ENCODE measurements at places on chromosomes 2 and 18. TPM values are rescaled to one million over a fixed set of nuclear protein-coding genes. Genes with fewer than 3 reads are reported as not detected.

The SLC30A3 gene
- not detected for total RNA-seq

- DNase-seq: no peak
Measured at GRCh38 chr2:158489366-158490112, 32.8 kb downstream of the PKP4 start.

DNA sequence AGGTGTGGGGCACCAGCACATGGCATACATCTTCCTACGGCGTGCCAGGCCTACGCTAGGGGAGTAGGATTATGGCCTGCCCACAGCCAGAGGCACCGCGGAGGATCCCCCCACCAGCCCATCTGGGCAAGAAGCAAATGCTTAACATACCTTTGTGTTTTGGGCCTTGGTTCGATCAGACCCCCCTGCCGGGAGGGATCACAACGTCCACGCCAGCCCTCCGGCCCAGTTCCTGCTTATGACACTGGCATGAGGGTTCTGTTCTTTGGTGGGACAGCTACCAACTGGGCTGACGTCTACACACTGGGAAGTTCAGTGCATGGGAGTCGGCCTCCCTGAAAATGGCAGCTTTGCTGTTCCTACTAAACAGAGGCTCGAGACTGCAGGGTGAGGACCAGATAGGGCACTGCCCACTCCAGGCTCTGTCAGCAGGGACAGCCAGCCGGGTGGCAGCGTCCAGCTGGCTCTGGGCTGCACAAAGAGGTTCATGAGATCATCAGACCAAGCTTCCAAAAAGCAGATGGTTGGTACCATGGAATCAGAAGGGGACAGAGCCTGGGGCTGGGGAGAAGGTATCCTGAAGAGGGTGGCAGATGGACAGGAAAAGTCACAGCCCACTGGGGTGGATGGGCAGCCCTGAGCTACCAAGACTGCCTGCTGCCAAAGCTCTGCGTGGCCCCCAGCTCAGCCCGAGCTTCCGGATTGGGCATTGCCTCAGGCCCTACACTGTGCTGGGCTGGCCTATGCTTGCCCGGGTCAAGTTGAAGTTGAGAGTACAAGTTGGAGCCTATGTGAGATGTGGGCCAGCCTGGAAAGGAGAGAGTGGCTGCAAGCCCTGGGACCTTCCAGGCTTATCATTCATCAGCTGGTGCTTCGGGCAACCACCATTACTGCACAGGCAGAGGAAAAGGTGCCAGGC lies 61.7 kb upstream of the TEX51 start:
- no peak for DNase-seq

- no peak for DNase-seq
Measured at GRCh38 chr2:14761118-14761517, 128.6 kb downstream of the LRATD1 start.

DNA sequence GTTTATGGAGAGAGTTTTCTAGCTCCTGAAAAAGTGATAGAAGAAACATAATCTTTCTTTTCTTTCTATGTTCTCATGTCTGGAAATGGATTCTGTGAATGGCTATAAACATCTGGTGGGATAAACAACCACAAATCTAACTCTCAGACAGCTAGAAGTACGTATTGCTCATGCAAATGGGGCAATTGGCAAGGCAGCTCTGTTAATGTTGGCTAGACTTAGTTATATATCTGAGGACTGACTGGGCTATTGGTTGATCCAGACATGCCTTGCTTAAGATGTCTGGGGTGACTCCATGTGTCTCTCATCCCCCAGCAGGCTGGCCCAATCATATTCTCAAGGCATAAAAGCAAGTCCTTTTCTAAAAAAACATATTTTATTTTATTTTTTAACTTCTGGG lies 939.2 kb upstream of the NRXN1 start:
- peak; percentile 19 for DNase-seq

DNA sequence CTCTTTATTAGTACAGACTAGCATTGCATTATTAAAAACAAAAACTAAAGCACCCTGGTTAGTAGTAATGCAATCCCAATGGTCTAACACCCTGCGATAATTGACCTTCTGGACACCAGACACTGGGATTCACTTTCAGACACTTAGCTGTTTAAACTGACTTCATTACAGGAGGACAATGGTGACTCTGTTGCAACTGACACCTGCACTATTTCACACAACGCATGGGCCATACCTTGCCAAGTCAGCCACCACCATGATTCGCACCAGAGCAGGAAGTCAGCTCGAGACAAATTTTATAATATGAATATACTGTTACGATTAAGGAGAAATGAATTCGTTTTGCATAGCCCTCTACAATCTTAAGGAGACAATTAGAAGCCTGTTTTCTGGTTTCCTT lies 150.7 kb downstream of the MEIS1 start:
- no peak for DNase-seq

DNA sequence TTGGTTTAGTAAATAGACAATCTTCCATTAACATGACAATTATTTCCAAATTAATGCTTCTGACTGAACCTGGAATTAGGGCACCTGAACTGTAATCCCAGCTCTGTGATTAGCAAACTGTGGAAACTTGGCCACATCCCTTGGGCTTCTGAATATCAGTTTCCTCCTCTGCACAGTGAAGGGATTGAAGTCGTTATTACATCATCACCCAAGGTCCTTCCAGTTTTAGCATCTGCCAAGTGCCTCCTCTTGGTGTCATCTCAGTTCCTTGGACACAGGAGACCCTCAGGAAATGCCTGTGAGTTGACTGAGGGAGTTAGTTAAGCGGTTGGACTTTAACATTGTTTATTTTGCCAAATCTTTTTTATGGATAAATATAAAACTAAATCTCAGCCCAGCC lies 64.8 kb downstream of the MOGAT1 start:
- DNase-seq: peak; percentile 50

The DPP4 gene
- 39.9 TPM for total RNA-seq

- no peak for DNase-seq
Measured at GRCh38 chr2:231894566-231895380, 31.4 kb downstream of the NPPC start.

- DNase-seq: no peak
Measured at GRCh38 chr18:77148289-77148688, 15.7 kb upstream of the MBP start.

The CASP10 gene
- total RNA-seq: 5.1 TPM

The ALPP gene
- not detected for total RNA-seq

DNA sequence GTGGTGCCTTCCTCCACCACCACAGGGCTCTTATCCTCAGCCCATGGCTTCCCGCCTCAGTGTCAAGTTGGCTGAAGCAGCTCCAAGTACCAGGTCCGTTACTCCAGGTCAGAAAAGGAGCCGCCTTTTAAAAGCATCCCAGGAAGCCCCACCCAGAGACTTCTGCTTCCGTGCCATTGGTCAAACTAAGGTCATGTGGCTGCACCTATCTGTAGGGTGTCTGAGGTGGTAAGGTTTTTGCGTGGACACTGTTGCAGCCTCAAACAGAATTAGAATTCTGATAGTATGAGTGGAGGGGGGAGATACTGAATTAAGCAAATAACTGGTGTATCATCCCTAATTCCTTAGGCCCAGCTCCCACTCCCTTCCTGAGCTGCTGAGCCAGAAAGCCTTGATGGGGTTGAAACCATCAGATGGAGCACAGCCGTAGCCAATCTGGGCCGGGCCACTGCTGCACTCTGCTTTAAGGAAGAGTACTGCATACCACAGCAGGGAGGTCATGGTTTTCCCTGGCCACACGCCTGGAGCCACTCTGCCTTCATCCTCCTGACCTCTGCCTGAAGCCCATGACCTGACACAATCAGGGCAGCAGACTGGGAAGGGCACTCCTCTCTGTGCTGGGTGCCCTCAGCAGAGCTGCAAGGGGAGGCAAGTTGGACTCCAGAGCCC lies 8.4 kb downstream of the TMEM247 start:
- DNase-seq: peak; percentile 88

- no peak for DNase-seq
Measured at GRCh38 chr2:84472856-84473565, 13.9 kb upstream of the SUCLG1 start.

- DNase-seq: peak; percentile 81
Measured at GRCh38 chr2:33598561-33599174, 431 bp downstream of the FAM98A start.

DNA sequence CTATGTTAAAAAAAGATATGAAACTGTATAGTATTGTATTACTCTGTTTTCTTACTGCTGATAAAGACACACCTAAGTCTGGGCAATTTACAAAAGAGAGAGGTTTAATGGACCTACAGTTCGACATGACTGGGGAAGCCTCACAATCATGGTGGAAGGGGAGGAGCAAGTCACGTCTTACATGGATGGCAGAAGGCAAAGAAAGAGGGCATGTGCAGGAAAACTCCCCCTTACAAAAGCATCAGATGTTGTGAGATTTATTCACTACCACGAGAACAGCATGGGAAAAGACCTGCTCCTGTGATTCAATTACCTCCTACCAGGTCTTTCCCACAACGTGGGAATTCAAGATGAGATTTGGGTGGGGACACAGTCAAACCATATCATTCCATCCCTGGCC lies 57.0 kb downstream of the NCOA1 start:
- no peak for DNase-seq

The MAB21L4 gene
- not detected for total RNA-seq

- peak; percentile 97 for DNase-seq
Measured at GRCh38 chr2:8662239-8662879, 19.5 kb upstream of the ID2 start.

The KCNS3 gene
- total RNA-seq: 2.9 TPM

The NEMP2 gene
- 1.0 TPM for total RNA-seq

The NPC1 gene
- total RNA-seq: 28.7 TPM

- no peak for DNase-seq
Measured at GRCh38 chr2:49686897-49687442, 532.7 kb upstream of the FSHR start.

GRCh38 chr2:63046961-63047320 lies 3.7 kb upstream of the OTX1 start:
- DNase-seq: no peak

GRCh38 chr2:78201064-78201575 lies 678.9 kb upstream of the LRRTM4 start:
- DNase-seq: no peak

- peak; percentile 81 for DNase-seq
Measured at GRCh38 chr2:226187616-226188015, 612.0 kb downstream of the IRS1 start.

- DNase-seq: no peak
Measured at GRCh38 chr18:9608728-9609127, 5.6 kb downstream of the PPP4R1 start.

GRCh38 chr2:147792966-147793617 lies 51.7 kb upstream of the ACVR2A start:
- DNase-seq: peak; percentile 34

The DOCK10 gene
- 20.5 TPM for total RNA-seq

- DNase-seq: peak; percentile 68
Measured at GRCh38 chr2:25161055-25161781, 7.2 kb downstream of the POMC start.

DNA sequence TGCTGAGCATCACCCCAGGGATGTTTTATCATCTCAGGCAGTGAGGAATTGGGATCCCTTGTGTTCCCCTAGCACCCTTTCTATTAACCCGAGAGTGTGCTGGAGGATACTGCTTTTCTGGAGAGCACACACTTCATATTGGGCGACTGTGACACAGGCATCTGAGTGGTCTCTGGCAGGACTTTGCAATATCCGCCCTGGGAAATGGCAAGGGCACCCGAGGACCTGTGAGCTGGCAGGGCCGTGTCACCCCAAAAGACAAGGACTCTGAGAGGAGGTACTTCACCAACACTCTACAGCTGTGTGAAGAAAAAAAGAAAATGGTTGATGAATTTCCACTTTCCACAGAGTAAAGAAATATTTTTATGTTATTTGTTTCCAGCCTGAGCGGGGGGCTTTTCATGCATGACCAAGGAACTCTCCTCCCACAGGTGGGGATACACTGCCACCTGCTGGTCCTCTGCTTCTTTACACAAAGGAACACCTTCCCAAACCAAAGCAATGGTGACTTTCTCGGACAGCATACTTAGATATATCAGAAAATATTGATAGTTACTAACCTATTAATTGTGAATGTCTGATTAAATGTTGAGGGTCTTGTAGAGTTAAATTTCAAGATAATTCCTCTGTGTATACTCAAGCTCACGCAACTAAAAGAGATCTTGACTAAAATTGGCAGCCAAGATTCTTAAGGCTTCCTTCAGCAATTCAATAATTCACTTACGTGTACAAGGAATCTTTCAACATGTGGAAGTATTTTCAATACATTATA lies 45.9 kb upstream of the REG3G start:
- DNase-seq: peak; percentile 39

The HJURP gene
- total RNA-seq: 13.2 TPM

DNA sequence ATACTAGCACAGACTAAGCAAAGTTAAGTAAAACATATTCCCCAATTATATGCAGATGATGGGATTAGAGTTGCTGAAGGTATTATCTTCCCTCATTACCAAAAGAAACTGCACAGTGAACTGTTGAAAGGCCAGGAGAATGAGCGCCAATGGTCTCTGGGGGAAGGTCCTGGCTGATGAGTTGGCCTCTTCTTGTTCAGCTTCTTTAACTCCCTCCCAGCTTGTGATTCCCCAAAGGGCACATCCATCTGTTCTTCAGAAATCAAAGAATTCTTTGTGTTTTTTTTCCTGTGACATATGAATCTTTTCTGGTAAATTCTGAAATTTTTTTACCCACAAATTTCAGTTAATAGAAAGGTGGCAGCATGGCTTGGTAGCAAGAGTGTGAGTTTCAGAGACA lies 667.6 kb downstream of the CNTNAP5 start:
- no peak for DNase-seq

DNA sequence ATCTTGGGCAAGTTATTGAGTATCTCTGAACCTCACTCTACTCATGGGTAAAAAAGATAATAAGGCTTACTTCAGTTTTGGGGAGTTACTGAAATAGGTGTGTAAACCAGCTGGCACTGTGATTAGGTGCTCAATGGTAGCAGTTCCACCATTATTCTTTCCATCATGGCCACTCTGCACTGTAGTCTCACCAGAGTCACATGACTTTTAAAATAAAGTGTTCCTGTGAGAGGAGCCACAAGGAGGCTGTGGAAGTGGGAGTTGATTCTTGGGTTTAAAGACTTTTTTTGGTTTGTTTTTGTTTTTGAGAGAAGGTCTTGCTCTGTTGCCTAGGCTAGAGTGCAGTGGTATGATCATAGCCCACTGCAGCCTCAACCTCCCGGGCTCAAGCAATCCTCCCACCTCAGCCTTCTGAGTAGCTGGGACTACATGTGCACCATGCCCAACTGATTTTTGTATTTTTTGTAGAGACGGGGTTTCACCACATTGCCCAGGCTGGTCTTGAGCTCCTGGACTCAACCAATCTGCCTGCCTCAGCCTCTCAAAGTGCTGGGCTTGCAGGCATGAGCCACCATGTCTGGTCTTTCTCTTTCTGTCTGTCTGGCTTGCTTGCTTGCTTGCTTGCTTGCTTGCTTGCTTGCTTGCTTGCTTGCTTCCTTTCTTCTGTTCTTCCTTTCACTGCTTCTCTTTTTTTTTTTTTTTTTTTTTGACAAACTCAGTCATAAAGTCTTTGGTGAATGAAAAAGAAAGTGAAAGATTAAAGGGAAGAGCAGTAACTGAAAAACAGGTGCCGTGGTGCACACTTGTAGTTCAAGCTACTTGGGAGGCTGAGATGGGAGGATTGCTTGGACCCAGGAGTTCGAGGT lies 21.2 kb upstream of the ACVR1 start:
- DNase-seq: no peak

The AQP4 gene
- total RNA-seq: not detected

The DOK6 gene
- 0.76 TPM for total RNA-seq

Measured in GM23248 (cell line).